ENCODE measurements at places on chromosomes 1 and 21. TPM values are rescaled to one million over a fixed set of nuclear protein-coding genes. Genes with fewer than 3 reads are reported as not detected.

ZNF683 gene
- not detected for total RNA-seq

PYHIN1 gene
- not detected for total RNA-seq

EPHB2 gene
- 39.2 TPM for total RNA-seq

AVPR1B gene
- not detected for total RNA-seq

TMEM240 gene
- total RNA-seq: 0.47 TPM

HPDL gene
- total RNA-seq: 4.4 TPM

PAPPA2 gene
- not detected for total RNA-seq

PTGFRN gene
- 15.7 TPM for total RNA-seq

BNIPL gene
- total RNA-seq: 0.05 TPM

RGS18 gene
- total RNA-seq: not detected

CD247 gene
- total RNA-seq: 0.21 TPM

TNFRSF1B gene
- total RNA-seq: 0.42 TPM

TCHH gene
- 0.27 TPM for total RNA-seq

CFAP141 gene
- total RNA-seq: not detected

SHC1 gene
- total RNA-seq: 244 TPM

RALGPS2 gene
- 31.5 TPM for total RNA-seq

Data from A549 treated with GW870086 at 1 μM for 4 hours (cell line).